Hepatocyte (in vitro differentiated cells): ENCODE measurements at places on chromosomes 5 and 9. TPM values are rescaled to one million over a fixed set of nuclear protein-coding genes. Genes with fewer than 3 reads are reported as not detected.

DNA sequence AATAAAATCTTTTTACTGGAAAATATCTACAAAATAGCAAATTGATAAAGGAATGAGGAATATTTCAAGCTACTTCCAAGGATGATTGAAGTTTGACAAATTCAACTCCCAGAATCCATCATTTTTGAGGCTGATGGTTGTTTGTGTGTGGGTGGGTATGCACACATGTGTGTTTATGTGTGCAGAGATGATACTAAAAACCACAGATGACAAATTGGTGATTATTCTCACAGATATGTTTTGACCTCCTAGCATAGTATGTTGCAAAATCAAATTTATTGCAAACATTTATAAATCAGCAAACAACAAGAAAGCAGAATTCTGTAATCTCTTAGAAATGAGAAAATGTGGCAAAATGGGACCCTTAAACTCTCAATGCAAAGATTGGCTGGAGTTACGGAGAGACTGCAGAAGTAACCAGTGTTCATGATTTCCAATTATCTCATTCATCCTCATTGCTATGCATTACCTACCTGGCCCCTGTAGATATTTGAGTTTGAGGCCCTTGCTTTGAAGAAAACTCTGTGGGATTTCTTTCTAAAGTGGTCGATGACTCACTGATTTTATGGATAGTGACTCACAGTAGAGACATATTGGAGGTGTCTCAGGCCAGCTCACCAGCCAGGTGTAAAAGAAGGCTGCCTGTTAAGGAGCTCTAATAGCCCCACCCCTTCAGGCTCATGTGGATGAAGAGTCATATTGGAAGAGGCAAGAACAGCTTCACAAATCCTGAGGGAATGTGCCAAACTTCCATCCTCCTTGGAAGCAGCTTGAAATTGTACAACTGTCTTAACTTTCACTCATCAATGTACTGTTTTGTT, 44.6 kb upstream of the TMC1 start:
- H3K4me3 ChIP-seq: no peak overlapping the region
- peak overlapping the region; percentile 91 for H3K27ac ChIP-seq
- no peaks in the 10 kb centered on the region for H3K36me3 ChIP-seq
- H3K27me3 ChIP-seq: no peaks in the 10 kb centered on the region

DNA sequence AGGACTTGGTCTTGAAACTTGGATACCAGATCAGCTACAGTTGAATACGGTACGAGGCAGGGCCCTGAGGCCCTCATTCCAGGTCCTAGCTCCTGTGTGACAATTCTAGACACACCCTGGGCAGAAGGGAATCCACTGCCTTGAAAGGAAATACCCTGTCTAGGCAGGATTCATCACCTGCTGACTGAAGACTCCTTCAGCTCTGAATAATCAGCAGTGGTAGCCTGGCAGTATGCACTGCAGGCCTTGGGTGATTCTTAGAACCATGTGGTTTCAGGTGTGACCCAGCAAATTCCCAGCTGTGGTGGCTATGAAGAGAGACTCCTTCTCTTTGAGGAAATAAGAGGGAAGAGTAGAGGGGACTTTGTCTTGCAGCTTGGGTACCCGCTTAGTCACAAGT, 17.2 kb upstream of the EFNA5 start:
- H3K36me3 ChIP-seq: no peaks in the 10 kb centered on the region
- H3K4me1 ChIP-seq: no peaks in the 10 kb centered on the region
- no peak for DNase-seq
- no peak overlapping the region for H3K4me3 ChIP-seq
- no peak overlapping the region for H3K27ac ChIP-seq
- no peaks in the 10 kb centered on the region for H3K27me3 ChIP-seq

DNA sequence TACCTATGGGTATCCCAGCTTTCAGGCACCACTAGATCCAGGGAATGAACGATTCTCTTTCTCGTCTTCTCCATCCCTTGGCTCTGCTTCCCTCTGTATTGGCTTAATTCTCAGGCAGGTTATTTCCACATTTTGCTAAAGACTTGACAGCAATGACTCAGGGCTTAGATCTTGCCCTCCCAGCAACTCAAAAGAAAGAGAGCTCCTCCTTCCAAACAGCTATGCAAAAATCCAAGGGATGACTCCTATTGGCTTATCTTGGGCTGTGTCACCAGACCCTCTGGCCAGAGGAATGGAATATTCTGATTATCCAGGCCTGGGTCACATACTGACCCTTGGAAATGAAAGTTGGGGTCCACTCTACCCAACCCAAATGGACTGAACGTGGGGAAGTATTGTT, 270.2 kb downstream of the NTRK2 start:
- no peaks in the 10 kb centered on the region for H3K4me1 ChIP-seq
- H3K36me3 ChIP-seq: no peaks in the 10 kb centered on the region
- no peaks in the 10 kb centered on the region for H3K27me3 ChIP-seq
- H3K27ac ChIP-seq: no peak overlapping the region
- no peak for DNase-seq

Gene TRIM41
- total RNA-seq: 11.9 and 14.9 TPM in 2 replicates

GRCh38 chr5:6950860-6951259, 237.6 kb downstream of the TENT4A start:
- H3K27me3 ChIP-seq: no peaks in the 10 kb centered on the region
- H3K4me1 ChIP-seq: no peaks in the 10 kb centered on the region
- H3K4me3 ChIP-seq: no peak overlapping the region
- DNase-seq: no peak
- no peaks in the 10 kb centered on the region for H3K36me3 ChIP-seq

Gene HACD4
- total RNA-seq: 1.2 and 1.3 TPM in 2 replicates

Gene FOXE1
- total RNA-seq: 0.67 and 0.88 TPM in 2 replicates

Gene CA9
- 0.27 TPM in 1 of 2 replicates, not detected in the other for total RNA-seq

GRCh38 chr5:26579712-26580111, 458.7 kb downstream of the CDH9 start:
- H3K27ac ChIP-seq: no peak overlapping the region
- H3K4me3 ChIP-seq: no peak overlapping the region
- no peaks in the 10 kb centered on the region for H3K36me3 ChIP-seq
- no peaks in the 10 kb centered on the region for H3K27me3 ChIP-seq
- no peak for DNase-seq

- no peaks in the 10 kb centered on the region for H3K27me3 ChIP-seq
- H3K36me3 ChIP-seq: no peaks in the 10 kb centered on the region
- no peak overlapping the region for H3K4me3 ChIP-seq
- DNase-seq: peak; percentile 90
- peaks cover 11% of the 10 kb centered on the region for H3K4me1 ChIP-seq
- peak overlapping the region; percentile 79 for H3K27ac ChIP-seq
These were observed 11.8 kb upstream of the ACTBL2 start for GRCh38 chr5:57494104-57495098.

Gene SKP1
- total RNA-seq: 500 and 543 TPM in 2 replicates

GRCh38 chr9:126933334-126933980, 18.9 kb downstream of the RALGPS1 start:
- no peaks in the 10 kb centered on the region for H3K4me1 ChIP-seq
- no peak for DNase-seq
- H3K36me3 ChIP-seq: no peaks in the 10 kb centered on the region
- no peaks in the 10 kb centered on the region for H3K27me3 ChIP-seq

DNA sequence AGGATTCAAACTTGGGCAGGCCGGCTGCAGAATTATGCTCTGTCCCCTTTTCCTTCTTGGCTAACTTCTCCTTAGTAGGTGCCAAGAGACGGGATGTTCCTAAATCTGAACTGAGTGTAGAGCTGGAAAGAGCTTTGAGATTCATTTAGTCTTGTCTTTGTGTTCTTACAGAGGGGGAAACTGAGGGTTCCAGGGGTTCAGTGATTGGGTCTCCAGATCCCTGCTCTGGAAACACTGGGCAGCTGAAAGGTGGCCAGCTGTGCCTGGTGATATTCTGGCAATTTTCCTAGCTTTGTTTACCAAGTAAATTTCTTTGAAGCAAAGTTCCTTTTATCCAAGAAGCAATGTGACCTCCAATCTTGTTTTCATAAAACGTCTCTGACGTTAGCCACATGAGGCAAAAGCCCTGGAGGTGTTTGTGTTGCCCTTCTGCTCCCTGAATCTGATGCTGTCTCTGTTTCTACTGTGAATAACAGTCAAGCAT, 288.7 kb downstream of the ZSWIM6 start:
- no peak overlapping the region for H3K4me3 ChIP-seq
- no peaks in the 10 kb centered on the region for H3K4me1 ChIP-seq
- no peak overlapping the region for H3K27ac ChIP-seq
- H3K36me3 ChIP-seq: no peaks in the 10 kb centered on the region
- no peak for DNase-seq

DNA sequence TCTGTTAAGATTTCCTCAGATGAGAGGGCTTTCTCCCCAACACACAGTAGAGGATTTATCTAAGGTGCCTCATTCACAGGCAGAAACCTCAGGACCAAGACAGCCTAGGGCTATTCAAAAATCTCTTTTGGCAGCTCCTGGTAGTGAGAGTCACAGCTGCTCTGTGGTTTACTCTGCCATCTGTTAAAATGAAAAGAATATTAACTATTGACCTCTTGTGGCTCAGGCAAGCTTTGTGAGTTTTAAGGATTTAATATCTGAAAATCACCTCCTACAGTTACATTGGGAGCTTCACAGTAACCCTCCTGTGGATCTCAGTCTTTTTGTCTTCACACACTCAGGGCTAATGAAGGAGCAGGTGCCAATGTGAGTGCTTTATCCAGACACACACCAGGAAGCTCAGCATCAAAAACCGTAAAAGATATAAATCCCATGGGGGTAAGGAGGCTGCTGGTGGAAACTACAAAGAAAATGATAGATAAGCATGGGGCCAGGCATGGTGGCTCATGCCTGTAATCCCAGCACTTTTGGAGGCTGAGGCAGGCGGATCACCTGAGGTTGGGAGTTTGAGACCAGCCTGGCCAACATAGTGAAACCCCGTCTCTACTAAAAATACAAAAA, 29.7 kb downstream of the PPP1R2B start:
- no peaks in the 10 kb centered on the region for H3K27me3 ChIP-seq
- no peaks in the 10 kb centered on the region for H3K4me1 ChIP-seq
- DNase-seq: no peak
- H3K36me3 ChIP-seq: no peaks in the 10 kb centered on the region
- H3K27ac ChIP-seq: no peak overlapping the region

DNA sequence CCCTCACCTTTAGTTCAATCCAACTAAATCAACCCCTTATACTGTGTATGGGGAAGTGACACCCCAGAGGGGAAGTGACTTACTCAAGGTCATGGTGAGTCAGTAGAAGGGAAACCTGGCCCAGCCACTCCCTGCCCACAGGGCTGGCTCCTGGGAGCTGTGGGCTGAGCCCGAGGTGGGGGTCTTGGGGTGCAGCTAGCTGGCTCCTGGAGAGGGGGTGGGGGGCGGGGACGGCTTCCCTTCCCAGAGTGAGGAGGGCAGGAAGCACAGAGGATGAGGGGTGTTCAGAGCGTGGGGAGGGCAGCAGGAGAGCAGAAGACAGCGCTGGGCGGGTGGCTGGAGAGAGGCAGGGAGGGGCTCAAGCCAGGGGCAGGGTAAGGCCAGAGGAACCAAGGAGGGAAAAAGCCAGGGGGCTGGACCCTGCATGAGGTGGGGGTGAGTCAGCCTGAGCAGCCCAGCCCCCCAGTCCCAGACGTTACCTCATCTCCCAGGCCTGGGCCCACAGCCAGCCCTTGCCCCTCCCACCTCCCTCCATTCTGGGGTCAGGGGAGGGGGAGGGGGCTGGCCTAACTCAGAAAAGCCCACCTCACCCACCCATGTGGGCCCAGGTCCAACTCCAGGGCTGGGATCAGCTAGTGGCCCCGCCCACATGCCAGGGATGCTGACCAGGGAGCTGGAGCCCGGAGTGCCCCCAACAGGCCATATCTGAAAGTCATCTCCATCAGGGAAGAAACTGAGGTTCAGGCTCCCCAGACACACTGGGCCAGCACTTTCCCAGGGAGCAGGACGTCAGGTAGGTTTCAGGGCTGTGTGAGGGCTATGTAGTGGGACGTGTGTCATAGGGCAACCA, 2.8 kb downstream of the PDLIM7 start:
- H3K27me3 ChIP-seq: no peaks in the 10 kb centered on the region
- no peaks in the 10 kb centered on the region for H3K36me3 ChIP-seq
- no peak overlapping the region for H3K4me3 ChIP-seq
- H3K4me1 ChIP-seq: peaks cover 37% of the 10 kb centered on the region
- peak overlapping the region; percentile 97 for H3K27ac ChIP-seq

- H3K4me1 ChIP-seq: no peaks in the 10 kb centered on the region
- H3K27me3 ChIP-seq: no peaks in the 10 kb centered on the region
- H3K27ac ChIP-seq: no peak overlapping the region
- H3K4me3 ChIP-seq: no peak overlapping the region
- DNase-seq: no peak
These were observed 30.4 kb downstream of the DPYSL3 start for GRCh38 chr5:147479444-147479843.

DNA sequence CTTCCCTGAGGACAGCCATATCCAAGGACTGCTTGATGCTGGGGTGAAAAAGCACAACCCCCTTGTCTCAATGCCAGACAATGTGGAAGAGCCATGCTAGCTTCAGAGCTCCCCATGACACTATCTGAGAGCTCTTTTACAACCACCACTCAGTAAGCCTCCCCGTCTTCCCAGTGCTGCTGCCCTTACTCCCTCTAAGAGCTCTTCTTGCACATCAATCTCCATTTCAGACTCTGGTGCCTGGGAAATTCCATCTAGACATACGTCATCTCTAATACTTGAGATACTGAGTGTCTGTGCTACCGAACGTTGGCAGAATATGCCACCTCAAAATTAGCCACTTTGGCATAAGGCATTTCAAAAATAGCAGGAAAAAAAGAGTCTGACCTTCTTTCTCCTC, 94.5 kb downstream of the EDIL3 start:
- H3K36me3 ChIP-seq: no peaks in the 10 kb centered on the region
- no peak overlapping the region for H3K27ac ChIP-seq
- H3K4me1 ChIP-seq: no peaks in the 10 kb centered on the region
- H3K27me3 ChIP-seq: no peaks in the 10 kb centered on the region
- DNase-seq: peak; percentile 8

Gene TLR4
- 1.7 and 2.4 TPM in 2 replicates for total RNA-seq

Gene PFN3
- not detected in 2 replicates for total RNA-seq

GRCh38 chr9:131657940-131658339, 81.9 kb downstream of the RAPGEF1 start:
- H3K4me1 ChIP-seq: peaks cover 42% of the 10 kb centered on the region
- H3K36me3 ChIP-seq: no peaks in the 10 kb centered on the region
- H3K27me3 ChIP-seq: no peaks in the 10 kb centered on the region
- no peak overlapping the region for H3K4me3 ChIP-seq

DNA sequence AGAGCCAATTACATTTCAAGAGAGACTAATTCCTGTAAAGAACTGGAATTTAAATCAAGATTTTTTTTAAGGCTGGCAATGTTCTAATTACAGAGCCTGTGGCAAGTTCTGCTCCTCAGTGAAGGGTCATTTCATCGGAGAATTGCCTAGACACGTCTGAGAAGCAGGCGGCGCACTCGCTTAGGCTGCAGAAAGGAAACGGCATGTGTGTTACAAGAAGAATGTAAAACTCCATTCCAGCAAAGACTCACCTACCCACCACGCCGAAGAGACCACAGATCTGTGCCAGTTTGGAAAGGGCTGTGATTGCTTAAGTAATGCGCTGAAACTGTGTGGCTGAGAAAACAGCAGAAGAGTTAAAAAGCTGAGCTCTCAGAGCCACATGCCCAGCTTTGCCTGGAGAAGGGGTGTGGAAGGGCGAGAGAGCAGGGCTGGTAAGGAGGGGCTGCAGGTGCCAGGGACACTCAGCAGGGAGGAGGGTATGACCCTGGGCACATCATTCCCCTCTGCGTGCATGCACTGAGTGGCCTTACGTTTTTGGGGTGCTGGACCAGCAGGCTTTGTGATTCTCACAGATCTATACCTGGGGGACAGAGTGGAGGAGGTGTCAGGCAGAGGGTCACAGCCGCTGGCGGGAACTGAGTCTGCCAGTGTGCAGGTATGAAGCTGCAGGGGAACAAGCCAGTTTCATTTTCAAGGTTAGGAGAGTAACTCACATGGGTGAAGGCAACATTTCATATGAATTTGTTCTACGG, 17.8 kb upstream of the SLC25A51 start:
- peaks cover 11% of the 10 kb centered on the region for H3K4me1 ChIP-seq
- no peak overlapping the region for H3K27ac ChIP-seq
- DNase-seq: no peak
- no peak overlapping the region for H3K4me3 ChIP-seq
- no peaks in the 10 kb centered on the region for H3K36me3 ChIP-seq

Gene ZNF354C
- 7.7 and 9.4 TPM in 2 replicates for total RNA-seq

Gene CEP78
- 14.7 and 17.2 TPM in 2 replicates for total RNA-seq

Gene POU5F2
- 1.2 and 1.3 TPM in 2 replicates for total RNA-seq
